ENCODE measurements at places on chromosomes 5 and 9.

DNA sequence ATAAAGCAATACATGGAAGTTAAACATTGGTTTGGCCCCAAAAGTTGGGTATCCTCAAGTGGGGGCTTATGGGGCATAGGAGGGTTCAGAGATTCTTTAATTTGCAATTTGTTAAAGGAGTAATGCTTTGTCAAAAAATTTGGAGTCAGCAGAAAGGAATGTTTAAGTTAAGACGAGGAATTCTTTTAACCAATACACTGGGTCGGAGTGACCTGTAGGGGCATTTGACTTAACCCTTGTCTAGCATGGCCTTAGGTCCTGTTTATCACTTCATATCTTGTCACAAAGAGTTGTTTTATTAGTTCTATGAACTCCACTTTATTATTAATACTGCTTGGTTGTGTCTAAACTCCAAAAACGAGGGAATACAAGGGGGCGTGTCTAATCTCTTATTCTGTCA, 656.1 kb upstream of the RORB start:
- no peak for DNase-seq

- peak; percentile 77 for DNase-seq
Measured at GRCh38 chr5:123450640-123451039, 27.4 kb upstream of the CEP120 start.

DNA sequence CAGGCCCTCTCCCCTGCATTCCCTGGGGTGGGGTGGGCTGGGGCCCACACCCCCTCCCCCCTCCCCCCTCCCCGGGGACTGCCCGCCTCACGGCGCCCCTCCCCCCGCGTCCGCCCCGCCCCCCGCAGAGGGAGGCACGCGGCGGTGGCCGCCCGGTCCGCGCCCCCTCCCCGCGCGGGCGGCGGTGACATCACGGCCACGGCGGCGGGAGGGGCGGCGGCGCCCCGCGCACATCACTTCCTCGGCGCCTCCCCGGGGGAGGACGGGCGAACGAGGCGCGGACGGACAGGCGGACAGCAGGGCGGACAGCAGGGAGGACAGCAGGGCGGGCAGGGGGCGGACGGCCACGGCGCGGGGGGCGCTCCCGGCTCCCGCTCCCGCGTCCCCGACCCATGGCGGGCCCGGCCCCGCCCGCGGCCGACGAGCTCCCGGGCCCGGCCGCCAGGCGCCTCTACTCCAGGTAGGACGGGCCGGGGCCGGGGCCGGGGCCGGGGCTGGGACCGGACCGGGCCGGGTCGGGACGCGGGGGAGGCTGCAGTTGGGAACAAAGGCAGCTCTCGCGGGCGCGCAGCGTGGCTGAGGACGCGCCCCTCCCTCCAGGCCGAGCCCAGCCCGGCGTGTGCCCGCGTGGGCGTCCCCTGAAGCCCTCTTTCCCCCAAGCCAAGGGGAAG, at the start of gene GPSM1:
Gene GPSM1 (plus strand): TSS at position 236 of the 671 bp plus-strand sequence. CDS start 157 bp downstream, at position 393.
- DNase-seq: peak; percentile 75

DNA sequence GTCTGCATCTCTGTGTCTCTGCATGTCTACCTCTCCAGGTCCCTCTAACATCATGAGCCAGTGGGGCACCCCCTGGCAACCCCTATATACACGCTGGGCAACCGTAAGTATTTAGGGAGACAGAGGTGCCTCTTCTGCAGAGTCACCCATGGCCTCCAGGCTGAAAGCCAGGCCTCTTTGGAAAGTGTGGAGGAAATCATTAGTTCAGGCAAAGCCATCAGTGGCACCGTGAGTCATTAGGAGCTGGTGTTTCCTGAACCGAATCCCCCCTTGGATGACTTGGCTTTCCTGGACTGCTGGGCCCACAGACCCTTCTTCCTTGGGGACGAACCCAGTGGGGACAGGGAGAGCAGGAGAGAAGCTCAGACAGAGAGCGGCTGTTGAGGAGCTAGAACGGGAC, 174.8 kb downstream of the OLFM1 start:
- DNase-seq: no peak
